Activated CD4-positive, alpha-beta T cell treated with anti-CD3 and anti-CD28 coated beads, Interleukin-2, amount 50 U/mL, for 48 hours (primary cell): ENCODE measurements at places on chromosomes 7 and 10.

- no peak for DNase-seq
Observed at GRCh38 chr7:44099669-44100068, 4.5 kb upstream of the AEBP1 start.

GRCh38 chr7:137674551-137675409 is 172.0 kb downstream of the DGKI start:
- no peak for DNase-seq

- DNase-seq: no peak
Observed at GRCh38 chr7:107166736-107167426, 1.9 kb upstream of the HBP1 start.

DNA sequence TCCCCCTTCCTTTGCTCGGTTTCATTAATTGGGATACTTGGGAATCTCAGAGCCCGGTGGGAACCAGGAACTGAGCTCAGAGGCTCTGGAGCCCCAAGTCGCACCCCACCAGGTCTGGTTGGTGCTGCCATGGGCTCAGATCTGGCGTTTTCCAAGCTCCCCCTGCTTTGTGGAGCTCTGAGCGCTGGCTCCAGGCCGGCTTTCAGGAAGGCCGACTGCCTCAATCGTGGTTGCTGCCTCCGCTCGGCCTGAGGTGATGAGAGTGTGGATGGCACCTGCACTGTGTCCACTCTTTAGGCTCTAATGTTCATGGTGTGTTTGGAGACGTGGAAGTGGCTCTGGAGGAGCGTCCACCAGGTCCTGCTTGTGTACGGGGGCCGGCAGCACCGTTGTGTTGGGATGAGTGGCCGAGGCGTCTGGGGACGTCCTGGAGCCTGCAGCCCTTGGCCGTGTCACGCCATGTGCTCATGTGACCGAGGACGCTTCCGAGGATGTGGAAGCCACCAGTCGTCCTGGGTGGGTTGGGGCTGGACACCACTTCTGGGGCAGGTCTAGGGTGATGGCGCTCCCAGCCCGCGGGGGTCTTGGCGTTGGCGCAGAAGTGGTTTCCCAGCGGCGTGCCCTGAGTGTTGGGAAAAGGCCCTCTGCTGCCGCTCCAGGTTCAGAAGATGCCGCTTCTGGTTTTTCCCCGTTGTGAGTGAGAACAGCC is 8.2 kb downstream of the INPP5A start:
- no peak for DNase-seq

DNA sequence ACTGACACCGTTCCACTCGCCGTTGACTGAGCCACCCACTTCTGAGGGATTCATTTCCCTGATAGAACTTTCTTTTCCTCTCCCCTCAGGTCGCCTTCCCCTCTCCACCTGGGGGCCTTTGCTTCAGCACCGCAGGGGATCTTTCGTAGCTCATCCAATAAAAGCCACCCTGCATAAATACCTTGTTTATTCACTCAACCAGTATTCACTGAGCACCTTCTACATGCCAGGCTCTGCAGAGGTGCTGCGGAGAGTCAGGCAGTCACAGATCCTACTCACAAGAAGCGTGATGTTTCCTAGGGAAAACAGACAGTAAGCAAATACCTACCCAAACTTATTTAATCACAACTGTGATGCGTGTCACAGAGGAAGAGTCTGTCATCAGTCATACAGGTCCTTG is 127.7 kb downstream of the TEX36 start:
- DNase-seq: no peak

GRCh38 chr10:18312374-18313139 is 172.3 kb downstream of the CACNB2 start:
- DNase-seq: no peak

DNA sequence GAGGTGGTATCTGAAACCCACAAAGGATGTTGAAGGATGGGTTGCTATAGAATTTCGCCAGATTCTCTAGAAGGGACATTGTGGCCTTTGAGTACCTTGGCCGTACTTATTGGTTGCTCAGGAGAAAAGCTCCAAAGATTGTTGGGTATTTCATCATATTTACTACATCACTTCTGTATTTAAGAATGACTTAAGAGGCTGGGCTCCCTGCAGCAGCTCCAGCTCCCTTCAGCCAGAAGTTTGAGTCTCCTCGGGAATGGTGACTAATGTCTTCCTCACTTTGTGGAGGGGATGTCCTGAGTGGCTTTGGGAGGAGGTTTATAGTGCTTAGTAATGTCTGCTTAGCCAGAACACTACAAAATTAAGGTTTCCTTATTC is 18.1 kb downstream of the MINDY4 start:
- DNase-seq: no peak

DNA sequence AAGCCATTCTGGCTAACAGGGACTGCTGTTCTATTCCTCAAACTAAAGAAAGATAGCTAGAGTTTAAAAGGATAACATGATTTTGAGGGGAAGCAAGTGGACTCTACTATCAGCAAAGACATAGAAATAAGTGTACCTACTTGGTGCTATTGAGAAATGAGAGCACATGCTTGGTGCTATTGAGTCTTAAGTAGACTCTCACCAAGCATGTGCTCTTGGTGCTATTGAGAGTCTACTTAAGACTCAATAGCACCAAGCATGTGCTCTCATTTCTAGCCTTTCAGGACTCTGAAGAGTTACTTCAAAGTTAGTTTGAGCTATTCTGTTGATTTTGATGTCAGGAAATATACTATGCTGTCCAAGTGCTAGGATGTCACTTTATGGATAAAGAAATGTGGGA is 733.0 kb upstream of the ZWINT start:
- DNase-seq: no peak

- DNase-seq: no peak
Observed at GRCh38 chr7:43072530-43072929, 39.9 kb upstream of the HECW1 start.

DNA sequence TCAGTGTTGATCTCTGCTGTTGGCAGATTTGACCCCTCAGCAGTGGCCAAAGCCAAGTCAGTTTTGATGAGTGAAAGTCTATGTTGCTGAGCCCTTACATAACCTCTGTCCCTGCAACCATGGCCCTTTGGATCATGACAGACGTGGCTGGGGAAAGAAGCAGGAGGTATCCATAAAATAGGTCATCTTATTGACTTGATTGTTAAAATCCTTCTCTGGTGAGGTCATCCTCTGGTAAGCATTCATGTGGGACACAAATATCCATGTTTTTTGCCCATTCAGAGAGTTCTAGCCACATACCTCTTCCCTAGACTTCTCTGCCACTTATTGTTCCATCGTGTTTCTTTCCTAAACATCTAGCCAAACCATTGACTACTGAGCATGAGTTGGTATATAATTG is 251.9 kb upstream of the PTER start:
- no peak for DNase-seq

DNA sequence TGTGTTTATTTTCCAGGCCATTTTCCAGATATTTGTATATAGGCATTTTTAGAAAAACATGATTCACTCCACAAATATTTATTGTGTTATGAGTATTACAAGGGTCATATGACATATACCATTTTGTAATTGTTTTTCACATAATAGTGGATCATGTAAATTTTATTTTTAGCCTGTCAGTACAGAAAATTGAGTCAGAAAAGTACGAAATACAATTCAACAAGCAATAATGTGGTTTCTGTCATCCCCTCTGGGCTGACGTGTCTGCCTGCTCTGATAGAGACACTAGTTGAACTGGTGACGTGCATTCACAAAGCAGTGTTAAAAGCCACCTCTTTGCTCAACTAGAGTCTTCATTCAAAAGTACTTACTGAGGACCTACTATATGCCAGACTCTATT is 97.9 kb upstream of the STEAP1B start:
- no peak for DNase-seq

DNA sequence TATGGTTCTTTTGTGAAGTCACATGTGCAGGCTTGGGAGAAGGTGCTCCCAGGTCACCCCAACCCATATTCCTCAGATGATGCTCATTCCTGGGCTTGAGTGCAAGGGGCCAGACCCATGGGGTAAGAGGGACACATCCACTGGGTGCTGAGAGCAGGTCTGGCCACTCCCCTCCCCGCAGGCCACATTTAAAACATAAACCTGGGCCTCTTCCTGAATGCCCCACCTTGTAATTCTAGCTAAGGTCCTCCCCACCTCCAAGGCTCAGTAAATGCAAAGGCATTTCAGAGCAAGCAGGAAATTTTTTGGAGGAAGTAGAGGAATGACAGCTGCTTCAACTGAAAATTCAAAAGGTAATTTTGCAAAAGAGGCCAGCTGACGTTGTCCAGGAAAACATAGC is 172.5 kb downstream of the ARHGAP21 start:
- DNase-seq: no peak

GRCh38 chr7:52639981-52640380 is 395.5 kb upstream of the POM121L12 start:
- no peak for DNase-seq

GRCh38 chr10:26044141-26044749 is 110.2 kb downstream of the MYO3A start:
- no peak for DNase-seq

GRCh38 chr7:33422825-33423645 is 293.7 kb downstream of the BBS9 start:
- no peak for DNase-seq
